ENCODE measurements at places on chromosomes 1 and 21.

DNA sequence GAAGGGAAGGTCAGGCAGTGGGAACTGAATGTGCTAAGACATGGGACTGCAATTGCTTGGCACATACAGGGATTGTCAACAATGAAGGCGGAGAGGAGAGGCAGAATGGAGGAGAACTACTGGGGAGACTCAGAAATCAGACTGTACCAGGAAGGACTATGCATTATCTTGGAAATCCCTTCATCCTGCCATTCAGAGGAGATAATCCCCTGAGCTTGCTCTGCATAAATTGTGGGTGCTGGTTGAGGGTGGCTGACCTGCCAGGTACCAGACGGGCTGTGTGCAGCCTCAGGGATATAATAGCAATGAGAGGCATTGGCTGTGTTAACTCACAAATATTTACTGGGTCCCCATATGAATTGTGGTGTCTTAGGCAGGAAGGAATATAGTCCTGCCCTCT lies 5.0 kb upstream of the TRABD2B start:
- no peak for DNase-seq

DNA sequence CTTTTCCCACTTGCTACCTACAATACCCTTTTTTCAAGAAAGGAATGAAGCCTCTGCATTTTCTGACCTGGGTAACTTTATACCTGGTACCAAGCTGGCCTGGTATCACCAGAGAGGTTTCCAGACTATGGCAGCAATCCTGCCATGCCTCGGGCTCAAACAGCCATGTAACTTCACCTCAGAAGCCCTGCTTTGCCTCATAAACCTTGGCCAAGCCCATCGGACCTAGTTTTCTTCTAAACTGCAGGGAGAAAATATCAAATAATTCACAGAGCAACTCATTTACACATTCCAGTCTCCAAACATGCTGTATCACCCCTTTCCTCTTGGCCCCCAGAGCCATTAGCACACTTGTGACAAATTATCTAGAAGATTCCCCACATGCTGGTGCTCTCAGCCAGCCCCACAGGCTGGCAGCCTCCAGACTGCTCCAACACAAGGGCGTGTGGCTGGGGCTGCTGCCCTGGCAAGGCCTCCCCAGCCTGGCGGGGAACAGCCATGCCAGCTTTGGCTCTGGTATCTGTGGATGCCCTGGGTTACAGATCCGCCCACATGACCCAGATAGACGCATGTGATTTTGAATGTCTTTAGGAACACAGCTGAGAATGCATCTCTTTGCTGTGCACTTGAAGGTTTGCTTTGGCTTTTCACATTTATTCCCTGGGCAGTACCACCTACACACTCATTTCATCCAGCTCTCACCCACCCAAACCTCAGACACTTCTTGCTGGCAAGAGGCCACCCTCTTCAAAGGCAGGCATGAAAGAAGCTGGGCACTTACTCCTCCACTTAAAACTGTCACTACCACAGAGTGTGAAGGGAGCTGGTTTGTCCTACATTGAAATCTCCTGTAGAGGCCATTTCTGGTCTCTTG lies 70.0 kb upstream of the BCAR3 start:
- no peak for DNase-seq

DNA sequence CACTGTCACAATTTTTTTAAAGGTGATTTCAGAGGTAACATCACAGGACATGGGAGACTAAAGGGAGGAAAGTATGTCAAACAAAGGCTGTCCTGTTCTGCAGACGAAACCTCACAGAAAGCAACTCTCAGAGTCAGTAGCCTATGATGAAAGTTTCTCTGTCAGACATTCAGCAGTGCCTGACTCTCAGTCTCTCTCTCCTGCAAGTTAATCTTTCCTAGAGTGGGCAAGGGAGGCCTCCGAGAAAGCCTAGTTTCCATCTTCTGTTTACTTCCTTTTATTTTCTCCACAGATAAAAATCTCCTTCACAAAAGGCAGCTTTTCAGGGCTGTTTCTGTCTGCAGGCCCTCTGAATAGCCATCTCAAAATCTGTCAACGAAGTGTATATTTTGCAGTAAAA lies 24.9 kb upstream of the FMO2 start:
- DNase-seq: no peak

- no peak for DNase-seq
Measured at GRCh38 chr21:40752125-40752524, 94.8 kb downstream of the DSCAM start.

- DNase-seq: no peak
Measured at GRCh38 chr1:26585471-26585870, 55.9 kb downstream of the RPS6KA1 start.

All from NB4 (cell line).